CD4-positive, alpha-beta memory T cell (primary cell): ENCODE measurements at places on chromosomes 12 and 14. TPM values are rescaled to one million over a fixed set of nuclear protein-coding genes. Genes with fewer than 3 reads are reported as not detected.

DNA sequence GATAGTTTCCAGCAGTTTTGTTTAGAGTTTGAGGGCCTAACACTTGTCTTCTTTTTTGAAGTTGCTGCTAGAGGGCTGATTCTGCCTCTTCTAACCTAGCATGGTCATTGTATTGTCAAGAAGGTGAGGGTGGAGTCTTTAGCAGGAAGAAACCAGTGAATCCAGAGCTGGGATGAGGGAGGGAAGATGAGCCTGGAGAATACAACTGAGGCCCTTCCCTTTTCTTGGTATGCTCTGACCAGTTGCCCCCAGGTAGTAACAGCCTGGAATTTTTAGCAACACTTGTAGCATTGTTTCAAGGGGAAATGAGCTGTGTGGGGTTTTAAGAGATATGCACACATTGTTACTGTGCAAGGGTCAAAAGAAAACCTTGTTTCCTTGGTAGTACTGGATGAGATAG is 9.0 kb downstream of the FLVCR2 start:
- no peak for DNase-seq

DNA sequence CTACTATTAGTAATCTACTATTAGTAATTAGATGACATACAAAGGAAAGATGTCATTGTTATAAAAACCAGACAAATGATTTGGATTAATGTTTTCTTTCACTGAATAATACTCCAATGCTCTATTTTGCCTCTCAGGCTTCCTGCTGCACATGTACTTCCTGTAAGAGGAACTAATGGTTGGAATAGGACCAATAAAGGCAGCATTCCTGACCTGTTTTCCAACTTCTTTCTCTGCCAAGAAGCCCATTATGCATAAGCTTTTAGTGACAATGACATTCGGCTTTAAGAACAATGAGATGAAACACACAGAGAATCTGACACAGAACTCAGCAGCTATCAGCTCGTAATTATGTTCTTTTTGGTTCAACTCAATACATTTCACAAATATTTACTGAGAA is 5.2 kb upstream of the C12orf56 start:
- no peak for DNase-seq

DNA sequence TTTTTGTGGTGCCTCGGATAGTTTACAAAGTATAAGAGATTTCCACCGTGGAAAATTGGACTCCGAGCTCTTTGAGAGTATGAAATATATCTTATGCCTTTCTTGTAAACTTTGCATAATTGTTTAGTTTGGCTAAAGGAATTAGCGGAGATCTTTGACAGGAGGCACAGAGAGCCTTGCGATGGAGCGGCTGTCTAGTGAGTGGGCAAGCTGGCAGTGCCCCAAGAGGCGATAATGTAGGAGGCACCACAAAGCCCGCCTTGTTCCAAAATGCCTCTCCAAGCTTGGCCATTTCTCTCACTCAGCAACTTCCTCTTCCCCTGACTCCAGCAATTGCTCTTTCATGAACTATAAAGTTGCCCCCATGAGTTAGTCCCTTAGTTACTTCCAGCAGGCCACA is 270.1 kb upstream of the PRICKLE1 start:
- no peak for DNase-seq

- no peak for DNase-seq
Observed at GRCh38 chr12:113066813-113067400, 10.4 kb downstream of the DTX1 start.

DNA sequence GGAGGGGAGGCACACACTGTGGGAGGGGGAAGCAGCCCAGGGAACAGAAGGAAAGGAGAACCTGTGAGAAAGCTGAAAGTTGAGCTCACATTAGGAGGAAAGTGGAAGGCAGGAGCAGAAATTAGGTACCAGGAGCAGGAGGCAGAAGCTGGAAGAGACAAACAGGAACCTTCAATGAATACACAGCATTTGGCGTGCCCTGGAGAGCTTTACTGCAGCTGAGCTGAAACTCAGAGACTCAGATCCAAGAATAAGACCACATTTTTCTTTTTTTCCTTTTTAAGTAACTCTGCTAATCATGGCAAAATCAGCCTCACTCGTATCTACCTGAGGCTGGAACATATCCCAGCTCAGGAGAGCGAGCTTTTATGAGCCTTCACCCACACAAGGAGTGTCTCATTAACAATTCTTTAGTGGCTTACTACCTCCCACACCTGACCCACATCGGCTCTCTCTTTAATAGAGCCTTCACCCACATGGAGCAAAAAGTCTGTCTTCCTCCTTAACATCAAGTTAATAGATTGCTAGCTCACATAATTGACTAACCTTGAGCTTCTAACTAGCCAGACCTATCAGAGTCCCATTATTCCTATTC is 18.2 kb upstream of the CERS5 start:
- DNase-seq = no peak

- DNase-seq = no peak
Observed at GRCh38 chr14:61525293-61526011, 169.9 kb upstream of the HIF1A start.

SLC39A5 gene
- polyA plus RNA-seq = not detected

PRB2 gene
- 0.17 TPM for polyA plus RNA-seq

SERPINA9 gene
- polyA plus RNA-seq = not detected
